Caudate nucleus (tissue), 63 donors: ENCODE measurements at places on chromosomes 2 and 18.

DNA sequence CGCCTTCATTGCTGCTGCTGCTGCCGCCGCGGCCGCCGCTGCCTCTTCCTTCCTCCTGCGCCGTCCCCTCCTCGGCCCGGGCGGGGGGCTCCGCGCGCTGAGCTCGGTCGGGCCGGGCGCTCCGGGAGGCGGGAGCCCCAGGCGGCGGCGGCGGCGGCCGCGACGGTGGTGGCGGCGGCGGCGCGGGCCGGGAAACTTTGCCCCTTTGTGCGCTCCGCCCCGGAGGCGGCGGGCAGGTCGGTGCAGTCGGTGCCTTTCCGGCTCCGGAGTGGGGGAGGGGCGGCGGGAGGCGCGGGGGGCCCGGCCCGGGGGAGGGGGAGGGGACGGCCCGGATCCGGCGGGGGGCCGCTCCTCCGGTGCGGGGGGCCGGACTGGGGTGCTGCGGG, 205 bp downstream of the TET3 start:
- no peak for DNase-seq

DNA sequence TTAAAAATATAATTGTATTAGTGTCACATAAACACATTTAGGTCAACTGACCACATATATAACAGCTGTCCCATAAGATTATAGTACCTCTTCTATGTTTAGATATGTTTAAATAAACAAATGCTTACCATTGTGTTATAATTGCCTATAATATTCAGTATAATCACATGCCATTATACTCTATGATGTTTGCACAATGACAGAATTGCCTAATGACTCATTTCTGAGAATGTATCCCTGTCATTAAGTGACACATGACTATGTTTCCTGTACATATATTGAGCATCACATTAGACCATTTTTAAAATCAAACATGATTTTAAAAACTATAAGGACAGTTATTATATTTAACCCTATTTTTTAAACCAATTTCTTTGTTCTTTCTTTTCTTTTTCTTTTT, 89.8 kb downstream of the HS6ST1 start:
- no peak for DNase-seq

GRCh38 chr18:6745504-6746031, 16.1 kb downstream of the ARHGAP28 start:
- DNase-seq, result no peak

DNA sequence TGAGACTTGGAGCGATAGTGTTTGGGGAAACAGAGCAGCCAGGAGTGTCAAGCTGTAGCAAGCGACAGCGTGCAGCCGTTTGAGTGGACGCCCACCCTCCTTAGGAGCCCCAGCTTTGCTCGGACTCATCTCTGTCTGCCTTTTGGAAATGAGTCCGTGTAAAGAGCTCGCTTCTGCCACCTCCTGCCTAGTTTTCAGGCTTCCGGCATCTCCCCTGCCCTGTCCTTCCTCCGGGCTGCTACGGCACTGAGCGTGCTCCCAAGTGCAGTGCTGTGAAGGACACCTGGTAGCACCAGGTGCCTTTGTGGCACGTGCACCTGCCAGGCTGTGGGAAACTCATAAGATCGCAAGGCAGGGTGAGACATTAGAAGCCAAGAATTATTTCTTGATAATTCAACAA, 117.1 kb downstream of the RNF144A start:
- DNase-seq, result no peak

- DNase-seq, result no peak
Measured at GRCh38 chr18:31205273-31205672, 42.6 kb upstream of the DSC1 start.

DNA sequence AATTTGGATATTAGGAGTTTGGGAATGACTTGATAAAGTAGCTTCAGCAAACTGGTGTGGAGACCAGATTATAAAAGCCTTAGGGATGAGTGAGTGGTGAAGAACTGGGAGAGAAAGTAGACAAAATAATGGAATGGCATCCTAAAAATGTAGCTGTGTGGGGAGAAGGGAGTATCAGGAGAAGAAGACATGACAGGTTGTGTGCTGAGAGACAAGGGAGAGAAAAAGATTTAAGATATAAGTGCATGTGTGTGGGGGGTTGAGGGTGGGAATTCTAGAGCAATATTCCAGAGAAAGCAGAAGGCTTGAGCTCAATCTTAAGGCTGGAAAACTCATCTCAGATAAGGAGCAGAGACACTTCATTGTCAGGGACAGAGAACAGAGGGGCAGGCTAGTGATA, 159.5 kb downstream of the HNMT start:
- DNase-seq, result no peak
